ENCODE measurements at places on chromosomes 3 and 15.

DNA sequence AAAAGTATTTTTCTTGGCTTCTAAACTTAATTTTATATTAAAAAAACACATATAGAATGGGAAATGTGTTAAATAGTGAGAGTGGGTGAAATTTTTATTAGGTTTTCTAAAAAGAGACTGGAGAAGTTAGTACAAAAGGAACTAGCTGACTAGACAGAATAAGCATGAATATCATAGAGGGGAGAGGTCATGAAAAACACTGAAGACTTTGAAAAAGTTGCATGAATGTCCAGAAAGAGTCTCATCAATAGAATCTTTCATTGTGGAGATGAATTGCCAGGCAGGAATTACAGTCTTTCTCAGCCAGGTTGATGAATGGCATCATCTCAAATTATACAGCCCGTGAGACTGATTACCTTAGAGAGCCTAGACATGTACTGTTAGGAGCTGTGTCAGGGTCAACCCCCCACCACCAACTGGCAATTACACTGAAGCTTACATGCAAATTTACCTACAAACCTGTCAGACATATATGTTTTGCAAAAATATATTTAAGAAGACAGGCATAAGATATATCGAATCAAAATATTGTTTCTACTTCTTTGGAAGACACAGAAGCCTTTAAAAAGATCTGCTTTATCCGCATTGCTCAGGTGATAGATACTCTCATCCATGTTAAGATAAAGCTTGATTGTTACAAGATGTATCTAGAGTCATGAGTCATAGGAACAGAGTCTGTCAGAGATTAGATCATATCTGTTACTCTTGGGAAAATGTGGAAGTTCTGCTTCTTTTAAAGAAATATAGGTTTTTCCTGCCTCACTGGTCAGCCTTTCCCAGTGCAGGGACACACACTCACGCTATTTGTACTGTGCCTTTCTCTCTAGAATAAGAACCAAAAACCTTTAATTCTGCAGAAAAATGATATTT lies 34.8 kb upstream of the PFN2 start:
- DNase-seq, result no peak

GRCh38 chr3:64530434-64531049 lies 157.3 kb downstream of the ADAMTS9 start:
- peak; percentile 75 for DNase-seq

GRCh38 chr3:190366133-190366532 lies 21.8 kb upstream of the CLDN16 start:
- no peak for DNase-seq

- no peak for DNase-seq
Observed at GRCh38 chr3:46685446-46685845, 8.0 kb downstream of the ALS2CL start.

DNA sequence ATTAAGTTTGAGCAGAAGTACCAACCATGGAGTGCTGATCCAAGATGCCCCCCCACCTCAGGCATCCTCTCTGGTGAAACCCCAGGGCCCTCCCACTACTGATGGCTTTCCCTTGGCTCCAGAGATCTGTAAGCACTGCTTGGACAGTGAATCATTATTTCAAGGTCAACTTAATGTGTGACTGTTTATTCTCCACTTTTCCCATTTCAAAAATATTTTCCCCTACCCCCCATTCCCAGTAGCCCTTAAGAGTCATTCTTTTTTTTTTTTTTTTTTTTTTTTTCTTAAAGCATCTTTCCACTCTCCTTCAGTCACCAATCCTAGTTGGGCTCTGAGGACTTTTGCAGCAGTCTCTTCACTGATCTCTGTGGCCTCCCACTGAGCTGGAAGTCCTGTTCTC lies 82.6 kb downstream of the PCCB start:
- DNase-seq, result no peak

DNA sequence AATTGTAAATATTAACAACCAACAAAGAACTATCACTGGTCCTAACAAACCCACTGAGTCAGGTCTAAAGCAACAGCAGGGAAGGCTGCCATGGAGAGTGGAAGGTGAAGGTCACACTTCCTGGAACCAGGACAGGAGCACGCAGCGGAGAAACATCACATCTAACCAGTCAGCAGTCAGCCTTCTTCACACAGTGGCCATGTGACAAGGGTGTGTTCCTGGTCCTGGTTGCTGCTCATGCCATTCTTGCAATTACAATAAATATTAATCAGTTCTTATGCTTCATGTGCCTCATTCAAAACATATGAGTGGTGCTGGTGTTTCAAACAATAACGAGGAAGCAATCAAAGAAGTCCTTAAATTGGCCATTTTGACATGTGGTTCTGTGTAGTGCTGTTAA lies 162.8 kb downstream of the ARRDC4 start:
- no peak for DNase-seq

- no peak for DNase-seq
Observed at GRCh38 chr3:117699058-117699457, 989.5 kb downstream of the TUSC7 start.

GRCh38 chr15:33157371-33158037 lies 37.0 kb downstream of the FMN1 start:
- no peak for DNase-seq

- no peak for DNase-seq
Observed at GRCh38 chr3:123152687-123153086, 49.1 kb upstream of the SEC22A start.

DNA sequence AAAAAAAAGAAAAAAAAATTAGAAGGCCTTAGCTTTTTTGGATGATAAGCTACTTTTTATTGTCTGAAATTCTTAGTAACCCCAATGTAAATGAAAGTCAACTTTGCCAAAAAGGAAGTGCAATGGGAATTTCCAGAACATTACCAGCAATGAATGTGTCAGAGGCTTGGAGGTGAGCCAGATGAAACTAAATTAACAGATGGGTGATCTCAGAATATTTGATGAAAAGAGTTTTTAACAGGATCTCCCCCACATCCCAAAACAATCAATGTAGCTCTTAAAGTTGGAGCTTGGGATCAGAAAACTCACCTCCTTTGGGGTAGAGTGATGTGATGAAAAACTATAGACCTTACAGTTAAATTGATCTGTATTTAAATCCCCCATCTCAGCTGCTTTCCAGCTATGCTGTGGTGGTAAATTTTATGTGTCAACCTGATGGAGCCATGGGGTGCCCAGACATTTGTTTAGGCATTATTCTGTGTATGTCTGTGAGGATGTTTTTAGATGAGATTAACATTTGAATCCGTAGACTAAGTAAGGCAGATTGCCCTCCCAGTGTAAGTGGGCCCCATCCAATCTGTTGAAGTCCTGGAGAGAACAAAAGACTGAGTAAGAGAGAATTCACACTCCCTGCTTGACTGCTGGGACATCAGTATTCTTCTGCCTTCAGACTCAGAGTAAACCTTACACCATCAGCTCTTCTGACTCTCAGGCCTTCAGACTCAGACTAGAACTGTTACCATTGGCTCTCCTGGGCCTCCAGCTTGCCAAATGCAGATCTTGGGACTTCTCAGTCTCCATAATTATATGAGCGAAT lies 84.3 kb upstream of the TNFSF10 start:
- DNase-seq, result no peak

DNA sequence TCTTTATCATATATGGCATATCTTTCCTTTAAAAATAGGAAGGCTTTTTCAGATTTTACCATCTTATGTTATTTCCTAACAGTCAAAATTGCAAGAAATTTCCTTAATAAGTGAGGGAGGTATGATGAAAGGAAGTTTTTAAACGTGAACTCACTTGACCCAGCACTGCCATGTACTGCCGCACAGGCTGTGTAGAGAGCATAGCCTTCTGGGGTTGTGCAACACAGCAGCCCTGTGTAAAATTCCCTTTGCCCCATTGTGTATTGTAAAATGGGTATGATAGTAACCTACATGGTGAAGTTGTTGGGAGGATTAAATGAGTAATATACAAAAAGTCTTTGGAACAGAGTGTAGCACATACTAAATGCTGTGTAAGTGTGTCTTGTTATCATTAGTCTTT lies 78.6 kb downstream of the PEX5L start:
- no peak for DNase-seq

DNA sequence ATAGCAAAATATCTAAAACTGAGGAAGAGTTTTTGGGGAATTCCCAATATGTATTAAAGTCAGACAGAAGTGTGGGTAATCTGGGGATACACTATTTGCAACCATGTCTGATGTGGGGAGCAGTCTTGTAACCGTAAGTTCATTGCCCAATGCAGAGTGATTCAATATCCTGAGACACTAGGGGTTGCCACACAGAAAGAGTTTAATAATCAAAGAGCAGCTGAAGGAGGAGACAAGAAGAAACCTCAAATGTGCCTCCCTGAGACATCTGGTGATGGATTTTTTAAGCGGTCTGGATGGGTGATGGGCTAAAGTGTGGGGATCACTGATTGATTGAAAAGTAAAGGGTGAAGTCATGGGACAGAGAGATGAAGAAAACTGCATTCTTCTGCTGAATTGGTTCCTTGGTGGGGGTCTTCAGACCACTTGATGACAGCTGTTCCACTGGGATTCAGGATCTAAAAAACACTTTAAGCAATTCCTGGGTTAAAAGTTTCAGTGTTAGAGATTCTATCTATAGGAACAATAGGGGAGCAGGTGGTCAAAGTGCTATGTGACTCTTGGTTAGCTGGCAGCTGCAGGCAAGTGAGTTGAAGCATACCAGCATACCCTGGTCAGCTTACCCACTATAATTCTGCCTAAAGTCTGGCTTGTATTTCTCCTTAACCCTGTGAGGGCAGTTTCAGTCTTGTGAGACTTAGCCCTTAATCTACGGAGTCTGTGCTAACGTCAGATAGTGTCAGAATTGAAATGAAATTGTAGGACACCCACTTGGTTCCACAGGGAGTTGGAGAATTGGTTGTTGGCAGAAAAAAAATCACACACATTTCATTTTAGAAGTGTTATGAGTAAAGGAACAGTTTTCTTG lies 425.9 kb upstream of the TGFBR2 start:
- DNase-seq, result no peak

DNA sequence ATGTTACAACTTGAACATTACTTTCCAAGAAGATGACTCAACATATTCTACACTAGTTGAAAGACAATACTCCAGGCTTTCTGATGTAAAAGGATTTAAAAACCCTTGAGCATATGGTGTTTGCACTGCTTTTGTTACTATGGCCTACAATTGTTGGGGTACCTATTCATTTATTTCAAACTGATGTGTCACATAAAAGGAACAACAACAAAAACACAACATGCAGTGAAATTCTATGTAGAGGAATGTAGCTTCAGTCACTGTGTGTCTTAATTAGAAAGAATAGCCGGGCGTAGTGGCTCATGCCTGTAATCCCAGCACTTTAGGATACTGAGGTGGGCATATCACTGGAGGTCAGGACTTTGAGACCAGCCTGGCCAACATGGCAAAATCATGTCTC lies 1.6 kb downstream of the SPATA16 start:
- DNase-seq, result no peak

DNA sequence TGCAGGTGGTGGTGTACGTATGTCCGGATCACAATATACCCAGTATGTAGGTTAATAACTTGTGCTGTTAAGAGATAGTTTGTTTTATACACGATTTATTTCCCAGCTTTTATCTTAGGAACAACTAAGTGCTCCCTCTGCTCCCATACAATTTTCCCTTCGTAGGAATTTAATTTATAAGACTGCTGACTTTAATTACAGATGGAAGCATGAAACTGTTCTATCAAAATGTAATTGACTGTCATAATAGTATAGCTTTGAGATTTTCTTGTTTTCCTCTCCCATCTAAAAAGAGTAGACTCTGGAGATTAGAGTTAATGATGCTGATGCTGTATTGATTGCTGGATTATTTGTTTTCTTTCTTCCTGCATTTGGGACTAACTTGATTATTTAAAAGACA lies 370.7 kb upstream of the SGO1 start:
- DNase-seq, result no peak

- DNase-seq, result no peak
Observed at GRCh38 chr3:69871251-69871650, 128.3 kb upstream of the SAMMSON start.

- no peak for DNase-seq
Observed at GRCh38 chr3:8500319-8500988, 1.2 kb upstream of the LMCD1 start.

DNA sequence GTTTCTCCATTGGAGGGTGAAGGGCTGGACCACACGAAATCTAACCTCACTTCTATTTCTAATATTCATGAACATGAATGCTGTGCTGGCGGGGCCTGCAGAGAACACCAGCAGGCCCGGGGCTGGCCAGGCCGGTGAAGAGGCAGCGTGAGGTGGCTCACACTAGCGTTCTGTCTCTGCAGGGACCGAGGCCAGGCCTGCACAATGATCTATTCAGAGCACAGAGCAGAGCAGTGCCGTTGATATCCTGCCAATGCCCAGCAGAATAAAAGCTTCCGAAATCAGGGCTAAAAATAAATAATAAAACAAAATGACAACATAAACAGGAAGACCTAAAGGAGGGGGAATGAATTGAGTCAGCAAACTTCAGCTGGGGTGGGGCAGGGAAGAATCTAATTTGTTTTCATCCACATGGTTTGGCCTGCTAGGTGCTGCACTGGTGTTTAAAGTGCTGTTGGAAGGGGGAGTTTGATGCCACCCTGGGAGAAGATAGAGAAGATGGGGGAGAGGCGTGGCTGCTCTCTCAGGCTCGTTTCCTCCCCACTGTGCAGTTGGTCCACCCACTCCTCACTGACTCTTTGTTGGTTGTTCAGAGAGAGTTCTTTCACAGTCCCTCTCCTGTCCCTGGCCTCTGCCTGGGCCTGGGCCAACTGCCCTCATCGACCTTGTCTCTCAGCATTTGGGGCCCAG lies 837.1 kb downstream of the AGBL1 start:
- peak; percentile 37 for DNase-seq

- no peak for DNase-seq
Observed at GRCh38 chr3:113551820-113552219, 19.5 kb downstream of the SIDT1 start.

GRCh38 chr3:73623346-73623745 lies 1.4 kb downstream of the PDZRN3 start:
- DNase-seq, result no peak

GRCh38 chr3:150902988-150903387 lies 2.3 kb downstream of the MINDY4B start:
- no peak for DNase-seq

GRCh38 chr3:156693166-156693565 lies 18.8 kb downstream of the TIPARP start:
- no peak for DNase-seq

DNA sequence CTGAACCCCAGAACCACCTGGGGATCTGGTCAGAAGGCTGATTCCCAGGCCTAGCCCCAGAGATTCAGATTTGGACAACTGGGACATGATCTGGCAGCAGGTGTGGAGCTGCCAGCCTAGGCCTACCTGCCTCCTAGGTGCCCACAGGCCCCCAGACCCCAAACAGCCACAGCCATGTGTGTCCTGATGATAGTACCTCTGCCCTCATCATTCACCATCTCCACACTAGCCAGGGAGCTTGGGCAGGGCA lies 34.7 kb downstream of the HMCES start:
- DNase-seq, result no peak

DNA sequence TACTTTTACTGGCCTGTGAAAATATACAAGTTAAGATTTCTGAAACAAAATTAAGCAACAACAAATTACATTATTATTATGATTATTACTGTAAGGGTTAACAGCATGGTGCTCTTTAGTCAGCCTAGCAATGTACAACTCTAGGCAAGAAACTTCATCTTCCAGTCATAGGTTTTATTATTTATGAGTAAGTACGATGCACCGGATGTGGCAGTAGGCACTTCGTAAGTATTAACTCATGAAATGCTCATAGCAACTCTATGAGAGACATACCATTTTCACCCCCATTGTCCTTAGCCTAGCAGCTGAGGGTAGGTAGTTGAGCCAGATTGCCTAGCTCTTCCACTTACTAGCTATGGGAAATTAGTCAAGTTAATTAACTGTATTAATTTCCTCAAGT lies 68.0 kb upstream of the PTPRG start:
- no peak for DNase-seq

All from thyroid gland (tissue), 4 donors.